CD4-positive, alpha-beta T cell (primary cell): ENCODE measurements at places on chromosomes 11 and 22.

DNA sequence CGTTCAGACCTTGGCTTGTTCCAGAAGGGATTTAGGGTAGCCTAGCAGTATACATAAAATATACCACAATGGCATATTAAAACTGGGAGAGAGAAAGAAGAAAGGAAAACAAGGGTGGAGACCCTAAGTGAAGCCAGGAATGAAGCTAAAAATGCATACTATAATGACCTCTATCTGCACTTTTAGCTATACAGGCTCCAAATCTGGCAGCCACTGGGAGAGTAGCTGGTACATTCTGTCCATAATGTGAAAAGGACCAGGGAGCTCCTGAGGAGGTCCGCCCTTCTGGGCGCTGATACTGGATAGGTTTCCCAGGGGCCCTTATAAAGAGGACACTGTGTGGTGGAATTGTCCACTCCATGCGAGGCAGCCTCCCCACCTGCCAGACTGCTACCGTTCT, 42.8 kb downstream of the PRDM11 start:
- DNase-seq: no peak

DNA sequence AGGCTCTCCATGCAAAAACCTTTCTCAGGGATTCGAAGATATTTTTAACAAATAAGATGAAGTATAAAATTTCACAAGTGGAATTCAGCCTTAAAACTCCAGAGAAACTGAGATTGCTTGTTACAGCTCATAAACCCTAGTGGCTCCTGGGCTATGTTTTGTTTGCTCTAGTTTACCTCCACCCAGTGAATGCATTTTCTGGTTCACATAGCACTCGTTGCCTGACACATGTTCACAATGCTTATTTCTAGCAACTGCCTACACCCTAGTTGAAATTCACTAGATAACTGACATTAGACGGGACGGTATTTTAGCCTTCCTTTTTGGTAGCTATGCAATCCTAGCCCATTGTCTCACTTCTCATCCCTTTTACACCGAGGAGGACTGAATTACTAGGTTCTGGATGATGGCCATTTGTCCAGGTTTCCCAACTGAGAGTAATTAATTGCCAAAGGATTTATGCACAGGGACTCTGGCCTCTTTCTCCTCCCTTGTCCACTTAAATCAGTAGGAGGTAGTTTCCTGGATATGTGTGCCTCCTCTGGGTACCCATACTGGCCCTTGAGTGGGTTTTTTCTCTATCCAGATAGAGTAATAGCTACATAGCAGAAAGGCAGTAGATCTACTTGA, 951.6 kb downstream of the DLG2 start:
- no peak for DNase-seq

DNA sequence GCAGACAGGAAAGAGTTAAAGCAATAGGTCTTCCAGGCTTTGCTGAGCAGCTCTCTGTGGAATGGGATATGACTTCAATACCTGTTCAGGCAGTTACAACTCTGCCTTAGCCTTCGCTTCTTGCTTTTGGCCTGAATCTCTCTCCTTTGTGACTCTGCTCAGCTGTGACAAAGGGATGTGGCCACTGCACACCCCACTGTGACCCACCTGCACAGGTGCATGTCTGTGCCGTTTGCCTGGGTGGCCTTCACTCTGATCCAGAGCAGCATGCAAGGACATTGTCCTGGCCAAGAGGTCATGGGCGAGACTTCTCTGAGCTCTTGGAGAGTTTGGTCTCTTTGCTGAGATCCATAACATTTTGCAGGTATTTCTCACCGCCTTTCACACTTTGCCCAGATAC, 891.3 kb downstream of the BRD1 start:
- no peak for DNase-seq

DNA sequence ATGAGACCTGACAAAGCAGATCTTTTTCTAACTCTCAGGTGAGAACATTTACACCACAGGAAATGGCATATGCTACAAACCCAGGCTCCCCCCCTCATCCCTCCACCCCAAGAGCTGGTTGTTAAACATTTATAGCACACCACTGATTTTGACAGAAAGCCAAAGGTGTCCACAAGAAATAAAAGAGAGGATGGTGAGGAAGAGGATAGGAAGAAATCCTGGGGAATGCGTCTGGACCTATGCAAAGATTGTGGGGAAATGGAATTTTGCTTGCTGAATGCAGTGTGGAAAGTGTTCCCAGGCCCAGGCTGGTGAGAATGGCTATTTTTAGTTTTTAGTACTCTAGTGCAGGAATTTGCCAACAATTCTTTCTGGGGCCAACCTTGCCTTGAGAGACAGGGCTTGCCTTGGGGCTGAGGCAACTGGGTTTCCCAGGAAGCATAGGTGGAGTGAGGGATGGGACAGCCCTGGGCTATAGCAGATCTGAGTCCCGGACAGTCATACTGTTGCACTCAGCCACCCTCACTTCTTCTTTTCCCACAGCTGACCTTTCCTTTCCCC, 163.9 kb downstream of the ADAMTS15 start:
- DNase-seq: no peak
